ENCODE measurements at places on chromosomes 16 and 17.

- DNase-seq: peak; percentile 84
Measured at GRCh38 chr16:15775209-15775608, 81.6 kb downstream of the MYH11 start.

DNA sequence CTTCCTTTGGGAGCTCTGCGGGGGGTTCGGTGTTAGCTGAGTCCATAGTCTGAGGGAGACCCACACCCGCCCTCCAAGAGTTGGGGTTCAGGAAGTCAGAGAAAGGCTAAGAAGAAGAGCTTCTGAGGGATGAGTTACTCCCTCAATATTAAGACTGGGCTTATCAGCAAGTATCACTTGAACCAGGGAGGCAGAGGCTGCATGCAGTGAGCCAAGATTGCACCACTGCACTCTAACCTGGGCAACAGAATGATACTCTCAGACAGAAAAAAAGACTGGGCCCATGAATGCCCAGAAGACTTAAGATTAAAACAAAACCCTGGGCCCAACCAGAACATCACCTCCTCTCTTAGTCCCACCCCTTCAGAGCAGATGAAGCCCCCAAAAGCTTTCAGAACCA is 6.0 kb downstream of the NKIRAS2 start:
- DNase-seq: no peak

DNA sequence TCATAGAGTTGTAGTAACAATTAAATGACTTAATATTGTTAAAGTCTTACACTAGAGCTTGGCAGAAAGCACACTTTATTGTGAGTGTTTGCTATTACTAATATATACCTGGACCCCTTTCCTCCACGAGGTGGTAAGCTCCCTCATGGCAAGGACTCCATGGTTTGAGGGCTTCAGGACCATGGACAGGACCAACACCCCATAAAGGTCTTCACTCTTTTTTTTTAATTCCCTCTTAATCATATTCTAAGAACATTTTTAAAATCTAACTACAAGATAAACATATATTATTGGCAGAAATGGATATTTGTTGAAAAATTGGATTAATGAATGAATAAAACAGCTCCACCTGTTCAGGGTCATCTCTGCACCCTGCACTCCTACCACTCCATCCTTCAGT is 154.5 kb downstream of the CBLN1 start:
- peak; percentile 4 for DNase-seq

- no peak for DNase-seq
Measured at GRCh38 chr16:73544826-73545225, 496.9 kb upstream of the ZFHX3 start.

GRCh38 chr16:2857451-2858244 is at the start of gene PRSS22:
Gene PRSS22, minus strand, starts transcription at chr16:2858170. Its CDS starts 66 bp downstream, at chr16:2858104.
- DNase-seq: no peak

GRCh38 chr17:499951-500461 is 147.4 kb upstream of the RPH3AL start:
- no peak for DNase-seq

- DNase-seq: no peak
Measured at GRCh38 chr17:17246879-17247278, 9.9 kb upstream of the FLCN start.

- DNase-seq: peak; percentile 62
Measured at GRCh38 chr17:17757956-17758845, 76.9 kb downstream of the RAI1 start.

DNA sequence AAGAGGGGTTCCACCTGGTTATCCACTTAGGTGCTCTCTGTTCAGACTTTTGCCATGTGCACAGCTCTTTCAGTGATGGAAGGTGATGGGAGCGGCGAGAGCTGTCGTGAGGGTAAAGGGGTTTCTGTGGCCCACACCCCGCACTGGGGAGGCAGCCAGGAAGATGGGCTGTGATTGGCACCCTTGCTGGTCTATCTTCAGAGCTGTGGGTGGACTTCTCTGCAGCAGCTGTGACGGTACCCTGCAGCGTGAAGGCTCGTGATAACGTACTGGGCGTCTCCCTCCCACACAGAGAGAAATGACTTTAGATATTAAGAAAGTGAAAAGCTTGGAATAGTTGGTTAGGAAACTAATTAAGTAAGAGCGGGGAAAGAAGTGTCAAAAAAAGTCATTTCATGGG is 45.8 kb downstream of the MPRIP start:
- no peak for DNase-seq
